ENCODE measurements at places on chromosomes 4 and X. TPM values are rescaled to one million over a fixed set of nuclear protein-coding genes. Genes with fewer than 3 reads are reported as not detected.

DNA sequence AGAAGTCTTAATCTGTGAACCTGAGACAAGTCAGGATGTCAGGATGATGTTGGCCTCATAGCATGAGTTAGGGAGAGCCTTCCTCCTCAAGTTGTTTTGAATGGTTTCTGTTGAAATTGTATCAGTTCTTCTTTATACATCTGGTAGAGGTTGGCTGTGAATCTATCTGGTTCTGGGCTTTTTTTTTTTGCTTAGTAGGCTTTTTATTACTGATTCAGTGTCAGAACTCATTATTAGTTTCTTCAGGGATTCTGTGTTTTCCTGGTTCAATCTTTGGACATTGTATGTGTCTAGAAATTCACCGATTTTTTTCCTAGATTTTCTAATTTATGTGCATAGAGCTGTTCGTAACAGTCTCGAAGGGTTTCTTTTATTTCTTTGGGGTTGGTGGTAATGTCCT is 14.9 kb downstream of the GLUD2 start:
- no peak for DNase-seq

DNA sequence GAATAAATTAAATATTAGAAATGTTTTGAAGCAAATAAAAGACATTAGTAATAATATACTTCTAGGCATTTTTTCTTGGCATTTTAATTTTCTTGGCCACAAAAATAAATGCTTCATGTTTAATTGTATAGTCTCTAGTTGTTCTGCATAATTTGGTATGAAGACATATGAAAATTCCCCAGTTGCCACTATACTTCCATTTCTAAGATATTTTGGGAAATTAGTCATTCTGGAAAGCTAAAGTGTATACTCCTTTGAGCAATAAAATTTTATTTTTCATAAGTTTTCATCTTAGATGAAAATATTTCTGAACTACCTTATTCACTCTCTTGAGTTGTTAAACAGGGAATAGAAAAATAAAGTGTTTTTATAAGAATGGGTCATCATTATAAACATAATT is 13.8 kb downstream of the HDX start:
- no peak for DNase-seq

DNA sequence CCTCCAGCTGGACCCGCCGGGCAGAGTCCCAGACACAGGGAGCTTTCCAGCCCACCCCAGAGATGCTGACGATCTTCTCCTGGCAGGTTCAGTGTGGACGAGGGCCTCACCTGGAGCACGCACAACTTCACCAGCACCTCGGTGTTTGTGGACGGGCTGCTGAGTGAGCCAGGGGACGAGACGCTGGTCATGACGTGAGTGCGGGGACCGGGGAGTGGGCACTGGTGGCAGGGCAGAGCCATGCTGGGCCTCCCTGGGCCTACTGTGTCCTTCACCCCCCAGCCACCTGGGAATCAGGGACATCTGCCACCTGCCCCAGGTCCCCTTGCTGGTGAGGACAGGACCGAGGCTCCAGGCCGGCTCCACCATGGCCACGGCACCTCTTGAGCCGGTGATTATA is 235.6 kb downstream of the AFAP1 start:
- no peak for DNase-seq

- no peak for DNase-seq
Observed at GRCh38 chr4:145315811-145316225, 135.4 kb upstream of the OTUD4 start.

GRCh38 chr4:89425023-89425422 is 117.4 kb upstream of the GPRIN3 start:
- no peak for DNase-seq

DNA sequence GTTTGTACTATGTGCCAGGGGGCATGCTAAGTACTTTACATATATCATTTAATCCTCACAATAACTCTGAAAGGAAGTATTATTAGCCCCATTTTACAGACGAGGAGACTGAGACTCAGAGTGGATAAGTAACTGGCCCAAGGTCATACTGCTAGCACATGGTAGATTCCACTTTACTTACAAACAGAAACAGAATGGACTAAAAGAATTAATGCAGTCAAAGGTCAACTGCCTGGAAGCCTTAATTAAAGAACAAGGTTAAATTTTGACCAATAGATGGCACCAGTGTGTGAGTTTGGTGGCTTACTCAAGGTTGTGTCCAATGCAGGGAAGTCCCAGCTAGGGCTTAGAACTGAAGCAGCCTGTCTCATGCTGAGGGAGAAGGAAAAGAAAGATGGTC is 4.7 kb downstream of the RIPPLY1 start:
- DNase-seq = peak; percentile 7

DNA sequence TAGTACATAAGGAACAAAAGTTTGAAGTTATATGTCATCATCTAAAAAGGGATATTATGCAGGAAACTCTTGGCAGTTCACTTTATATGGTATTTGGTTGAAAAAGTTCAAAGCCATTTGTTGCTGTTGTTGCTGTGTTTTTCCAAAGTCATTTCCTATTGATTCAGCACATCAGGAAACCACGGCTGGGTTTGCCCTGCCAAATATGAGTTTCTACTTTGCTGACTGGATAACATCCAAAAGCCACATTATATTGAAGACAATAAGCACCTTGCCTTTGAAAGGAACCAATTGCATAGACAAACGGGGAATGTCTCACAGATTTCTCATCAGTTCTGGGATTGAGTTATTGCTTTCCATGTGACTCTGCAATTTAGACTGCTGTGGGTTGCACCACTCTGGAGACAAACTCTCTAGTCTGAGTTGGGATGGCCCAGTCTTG is 206.1 kb downstream of the SLC39A8 start:
- no peak for DNase-seq

- no peak for DNase-seq
Observed at GRCh38 chr4:25753239-25753638, 97.6 kb downstream of the SLC34A2 start.

GRCh38 chr4:36152735-36153134 is 91.6 kb downstream of the ARAP2 start:
- no peak for DNase-seq

- DNase-seq = no peak
Observed at GRCh38 chr4:73836373-73837279, at the start of gene CXCL6. CXCL6 (plus strand) TSS chr4:73836678; CDS start chr4:73836751, 73 bp downstream.

- no peak for DNase-seq
Observed at GRCh38 chrX:109987884-109988283, 15.0 kb upstream of the TMEM164 start.

DNA sequence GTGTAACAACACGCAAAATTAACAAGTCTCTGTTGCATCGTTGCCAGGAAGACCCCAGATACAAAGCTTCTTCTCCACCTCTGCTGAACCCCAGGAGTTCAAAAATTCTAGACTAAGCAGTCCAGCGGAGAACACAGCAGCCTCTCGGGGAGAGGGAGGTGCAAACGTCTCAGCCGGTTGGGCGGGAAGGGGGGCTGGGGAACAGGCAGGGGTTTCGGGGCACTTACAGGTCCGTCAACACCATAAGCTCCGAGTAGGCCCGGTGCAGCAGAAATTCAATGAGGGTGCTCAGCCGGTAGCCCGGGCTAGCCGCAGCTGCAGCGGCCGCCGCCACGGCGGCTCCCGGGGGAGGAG is 394 bp downstream of the MED14 start:
- DNase-seq = peak; percentile 39

DNA sequence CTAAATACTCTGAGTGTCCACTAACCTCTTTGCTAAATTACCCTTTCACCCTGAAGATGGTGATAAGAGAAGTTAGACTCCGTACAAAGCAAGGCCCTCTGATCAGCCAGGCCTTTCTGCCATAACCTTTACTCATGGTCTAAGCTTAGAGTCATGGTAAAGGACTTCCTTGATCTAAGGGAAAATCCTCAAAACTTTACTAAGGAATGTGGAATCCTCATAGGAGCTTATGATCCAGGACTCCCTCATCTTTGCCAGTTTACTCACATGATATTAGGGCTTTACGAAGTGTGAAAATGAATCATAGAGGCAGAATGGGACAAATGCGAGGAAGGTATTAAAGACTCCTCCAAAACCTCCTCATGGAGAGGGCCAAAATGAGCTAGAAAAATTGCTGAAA is 7.9 kb upstream of the FAM13A start:
- DNase-seq = no peak

Gene ZCCHC12
- total RNA-seq = not detected

Gene MSANTD1
- 0.43 TPM for total RNA-seq

Gene MAGEA2
- not detected for total RNA-seq

Gene GLOD5
- not detected for total RNA-seq
